ENCODE measurements at places on chromosomes 2 and 18. TPM values are rescaled to one million over a fixed set of nuclear protein-coding genes. Genes with fewer than 3 reads are reported as not detected.

Gene APCDD1
- 0.58 TPM for total RNA-seq

Gene HOXD8
- not detected for total RNA-seq

Gene PLB1
- total RNA-seq = 0.45 TPM

Gene DYSF
- 30.0 TPM for total RNA-seq

Gene NEDD4L
- total RNA-seq = 22.3 TPM

Gene OST4
- total RNA-seq = 141 TPM

Gene NT5C1B
- total RNA-seq = not detected

Gene TMEM247
- total RNA-seq = not detected

Gene TEKT4
- 0.28 TPM for total RNA-seq

Gene SLC5A7
- total RNA-seq = not detected

Gene HOXD12
- total RNA-seq = not detected

Gene SRBD1
- total RNA-seq = 7.1 TPM

Gene GRB14
- 39.3 TPM for total RNA-seq

Gene USP40
- total RNA-seq = 25.8 TPM

Gene SNRNP27
- 13.8 TPM for total RNA-seq

Gene GNLY
- total RNA-seq = 0.68 TPM

Gene TBC1D8
- total RNA-seq = 23.7 TPM

Gene SCN3A
- total RNA-seq = not detected

Gene MYO5B
- total RNA-seq = 16.1 TPM

Gene MARCHF4
- not detected for total RNA-seq

Gene CXCR4
- total RNA-seq = 2.0 TPM

Gene UGT1A4
- 454 TPM for total RNA-seq

Gene NEU2
- total RNA-seq = not detected

Gene NTSR2
- total RNA-seq = not detected

Gene RNU2-63P
- 1.7 TPM for total RNA-seq

Gene CNDP1
- total RNA-seq = 66.3 TPM

Gene DNAJC5G
- total RNA-seq = not detected

Gene PTPN18
- 45.6 TPM for total RNA-seq

Gene ATG16L1
- total RNA-seq = 19.2 TPM
